Posterior vena cava (tissue), 2 donors: ENCODE measurements at places on chromosomes 2 and 18.
A peak's percentile ranks its signal among the peaks of the same experiment; 100 is the strongest.

DNA sequence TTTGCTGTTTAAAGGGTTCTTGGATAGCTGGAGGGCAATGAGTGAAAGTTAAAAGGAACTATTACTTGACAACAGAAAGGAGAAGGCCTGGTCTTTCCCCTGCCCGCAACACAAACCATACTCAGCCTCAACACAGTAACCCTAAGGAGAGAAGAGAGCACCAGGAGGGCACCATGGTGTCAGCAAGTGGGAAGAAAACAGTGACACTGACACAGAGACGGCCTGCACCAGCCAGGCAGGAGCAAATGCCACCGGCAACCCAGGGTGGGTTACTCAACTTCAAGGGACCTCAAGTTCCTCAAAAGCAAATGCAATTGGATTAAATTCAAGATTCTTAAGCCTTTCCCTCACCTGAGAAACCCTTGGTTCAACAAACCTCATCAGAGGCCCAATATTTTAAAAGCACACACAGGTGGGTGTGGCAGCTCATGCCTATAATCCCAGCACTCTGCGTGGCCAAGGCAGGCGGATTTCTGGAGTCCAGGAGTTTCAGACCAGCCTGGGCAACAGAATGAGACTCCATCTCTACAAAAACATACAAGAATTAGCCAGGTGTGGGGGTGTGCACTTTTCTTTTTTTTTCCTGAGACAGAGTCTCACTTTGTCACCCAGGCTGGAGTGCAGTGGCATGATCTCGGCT is 52.3 kb downstream of the TFCP2L1 start:
- DNase-seq, result peak; percentile 47

DNA sequence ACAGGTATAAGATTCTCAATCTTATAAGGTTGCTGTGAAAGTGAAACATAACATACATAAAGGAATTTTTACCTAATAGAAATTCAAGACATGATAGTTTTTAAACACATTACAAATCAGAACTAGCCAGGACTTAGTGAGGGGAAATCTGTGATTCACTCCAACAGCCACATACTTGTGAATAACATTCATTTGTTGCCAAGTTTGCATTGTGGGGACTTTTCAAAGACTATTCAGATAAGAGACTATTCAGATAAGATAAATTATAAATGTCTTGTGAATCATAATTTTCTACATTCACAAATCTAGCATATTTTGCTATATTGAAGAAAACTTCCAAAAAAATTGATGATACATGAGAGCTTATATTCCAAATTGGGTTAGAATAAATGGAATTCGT is 345.3 kb upstream of the CDH20 start:
- DNase-seq, result no peak

- no peak for DNase-seq
These were observed 244.1 kb upstream of the NRP2 start for GRCh38 chr2:205438241-205438640.

- peak; percentile 89 for DNase-seq
These were observed at the start of gene RAB27B for GRCh38 chr18:54828281-54828881. RAB27B (plus strand) TSS chr18:54828477; CDS start chr18:54877586, 49,109 bp downstream.

- DNase-seq, result no peak
These were observed 112.5 kb upstream of the CREB1 start for GRCh38 chr2:207417301-207417718.

DNA sequence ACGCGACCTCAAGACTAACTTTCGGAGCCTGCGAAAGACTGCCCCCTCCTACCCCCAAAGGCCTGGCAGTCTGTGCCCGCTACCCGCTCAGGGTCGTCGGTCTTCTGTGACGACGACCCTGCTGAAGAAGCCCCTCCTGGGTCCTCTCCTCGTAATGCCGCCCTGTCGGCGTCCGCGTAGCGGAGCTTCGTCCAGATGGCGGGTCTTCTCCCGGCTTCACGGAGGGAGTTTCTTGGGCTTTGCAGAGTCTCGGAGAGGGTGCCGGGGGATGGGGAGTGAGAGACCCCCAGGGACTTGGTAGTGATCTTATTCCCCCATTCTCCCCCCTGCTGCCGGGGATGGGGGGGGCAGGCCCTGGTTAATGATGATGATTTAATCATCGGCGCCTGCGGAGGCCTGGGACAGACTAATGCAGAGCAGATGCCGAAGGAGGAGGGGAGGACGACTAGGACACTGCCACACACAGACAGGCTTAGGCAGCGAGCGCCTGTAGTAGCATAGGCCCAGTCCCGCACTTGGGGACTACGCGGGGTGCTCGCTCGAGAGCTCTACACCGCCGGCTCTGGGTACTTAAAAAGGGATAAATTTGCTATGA is 528 bp upstream of the PCGF1 start:
- DNase-seq, result peak; percentile 83

GRCh38 chr2:29218550-29219125 is 103.4 kb downstream of the CLIP4 start:
- DNase-seq, result peak; percentile 24

GRCh38 chr2:96817882-96818281 is 1.8 kb downstream of the CNNM3 start:
- no peak for DNase-seq

DNA sequence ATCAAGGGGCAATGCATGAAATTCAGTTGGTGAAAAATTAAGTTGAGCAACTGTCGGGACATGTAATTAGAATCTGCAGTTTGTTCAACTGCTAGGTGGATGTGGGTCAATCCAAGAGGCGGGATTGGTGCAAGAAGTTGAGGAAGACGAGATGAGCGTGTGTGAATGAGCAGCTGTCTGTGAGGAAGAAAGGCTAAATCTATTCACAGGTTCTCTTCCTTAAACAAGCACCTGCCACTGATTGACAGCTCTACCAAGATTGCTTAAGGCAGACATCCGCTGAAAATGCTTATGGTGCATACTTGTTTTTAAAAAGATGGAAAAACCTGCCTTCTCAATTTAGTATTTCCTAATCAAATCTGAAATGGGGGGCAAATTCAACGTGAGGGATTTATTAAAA is 323.4 kb upstream of the THUMPD2 start:
- DNase-seq, result no peak

- DNase-seq, result no peak
These were observed 1048.4 kb downstream of the CNTNAP5 start for GRCh38 chr2:125073440-125073839.

- no peak for DNase-seq
These were observed 72.2 kb upstream of the RBM44 start for GRCh38 chr2:237726401-237726830.

DNA sequence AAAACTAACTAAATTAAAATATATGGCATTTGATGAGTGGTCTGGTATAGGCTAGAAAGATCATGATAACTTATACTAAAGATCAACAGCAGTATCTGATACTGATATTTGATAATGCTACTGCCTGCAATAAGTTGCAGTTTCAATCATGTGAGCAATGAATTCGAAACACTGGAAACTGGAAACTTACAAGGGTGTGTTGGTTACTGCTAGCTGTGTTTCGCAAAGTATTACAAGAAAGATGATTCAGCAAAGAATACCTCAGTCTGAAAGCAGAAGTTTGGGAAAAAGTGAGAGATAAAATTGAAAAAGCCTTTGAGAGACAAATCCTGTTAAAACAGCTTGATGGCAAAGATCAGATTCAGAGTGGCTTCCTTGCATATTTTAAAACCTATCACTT is 294.5 kb downstream of the CCDC178 start:
- no peak for DNase-seq

- no peak for DNase-seq
These were observed 254.9 kb upstream of the CWC22 start for GRCh38 chr2:180261976-180262375.

GRCh38 chr2:230668939-230669303 is 43.7 kb upstream of the CAB39 start:
- DNase-seq, result peak; percentile 9

GRCh38 chr2:234357666-234358065 is 139.2 kb downstream of the ARL4C start:
- DNase-seq, result no peak

GRCh38 chr18:22067109-22067508 is 102.3 kb upstream of the GATA6 start:
- no peak for DNase-seq

- no peak for DNase-seq
These were observed 617.3 kb upstream of the LRATD1 start for GRCh38 chr2:14015113-14015630.

DNA sequence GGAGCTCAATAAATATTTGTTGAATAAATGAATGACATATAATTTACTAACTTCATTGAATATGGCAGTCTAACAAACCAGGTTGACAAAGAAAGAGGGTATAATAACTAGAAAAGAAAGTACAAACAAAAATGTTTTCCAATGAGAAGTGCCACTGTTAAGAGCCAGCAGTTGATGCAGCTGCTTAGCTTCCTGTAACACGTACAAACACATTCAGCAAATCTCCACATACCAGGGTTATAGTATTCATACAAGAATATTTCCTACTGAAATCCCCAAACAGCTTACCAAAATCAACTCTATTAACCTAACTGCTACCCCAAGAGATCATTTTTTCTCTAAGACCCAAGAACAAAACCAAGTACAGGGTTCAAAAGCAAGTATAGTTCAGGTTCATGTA is 77.7 kb downstream of the THADA start:
- no peak for DNase-seq

DNA sequence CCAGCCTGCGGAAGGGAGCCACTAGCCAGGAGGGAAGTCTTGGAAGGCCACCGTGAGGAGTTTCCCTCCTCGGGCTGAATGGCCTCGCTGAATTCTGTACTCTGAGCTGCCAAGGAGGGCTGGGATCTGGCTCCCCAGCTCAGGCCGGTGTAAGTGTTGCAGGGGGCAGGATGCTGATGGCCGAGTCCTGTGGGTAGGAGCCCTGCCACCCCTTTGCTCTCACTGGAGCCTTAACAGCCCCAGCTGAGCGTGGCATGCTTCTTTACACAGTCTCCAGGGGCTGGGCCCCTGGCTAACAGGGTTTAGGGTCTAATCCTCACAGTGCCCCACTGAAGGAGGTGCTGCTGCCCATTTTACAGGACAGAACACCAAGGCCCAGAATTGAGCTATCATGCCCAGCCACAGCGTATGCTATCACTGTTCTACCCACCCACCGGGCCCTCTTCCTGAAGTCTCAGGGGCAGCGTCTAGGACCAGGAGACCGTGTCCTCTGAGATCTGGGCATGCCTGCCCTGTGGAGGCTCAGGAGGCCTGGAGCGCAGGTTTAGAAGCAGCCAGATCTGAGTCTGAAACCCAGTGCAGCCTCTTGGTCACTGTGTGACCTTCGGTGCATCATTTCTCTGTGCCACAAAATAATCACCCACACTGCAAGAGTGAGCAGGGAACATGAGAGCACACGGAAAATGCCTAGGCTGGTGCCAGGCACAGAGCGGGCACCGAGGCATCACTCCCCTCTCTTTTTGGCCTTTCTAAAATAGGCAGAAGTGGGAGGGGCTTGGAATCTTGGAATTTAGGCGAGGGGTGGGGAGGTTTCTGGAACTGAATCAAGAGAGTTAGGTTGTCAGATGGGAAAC is 42.9 kb downstream of the TMEM37 start:
- DNase-seq, result no peak

DNA sequence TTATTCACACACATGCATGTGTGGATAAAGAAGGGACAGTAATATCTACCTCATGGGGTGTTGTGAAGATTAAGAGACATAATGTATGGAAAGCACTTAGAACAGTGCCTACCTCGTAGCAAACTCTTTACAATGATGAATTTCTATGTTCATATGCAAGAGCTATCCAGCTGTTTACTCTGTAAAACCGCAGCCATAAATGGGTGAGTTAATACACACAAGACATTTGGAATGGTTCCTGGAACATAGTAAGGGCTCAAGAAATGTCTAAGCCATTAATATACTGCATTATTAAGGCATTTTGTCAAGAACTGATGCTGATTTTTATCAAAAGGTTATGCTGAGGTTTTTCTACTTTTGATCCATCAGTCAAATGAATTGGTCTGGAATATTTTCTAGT is 1076.2 kb downstream of the TSN start:
- no peak for DNase-seq

- DNase-seq, result no peak
These were observed 173.3 kb downstream of the OSR1 start for GRCh38 chr2:19185086-19185485.

DNA sequence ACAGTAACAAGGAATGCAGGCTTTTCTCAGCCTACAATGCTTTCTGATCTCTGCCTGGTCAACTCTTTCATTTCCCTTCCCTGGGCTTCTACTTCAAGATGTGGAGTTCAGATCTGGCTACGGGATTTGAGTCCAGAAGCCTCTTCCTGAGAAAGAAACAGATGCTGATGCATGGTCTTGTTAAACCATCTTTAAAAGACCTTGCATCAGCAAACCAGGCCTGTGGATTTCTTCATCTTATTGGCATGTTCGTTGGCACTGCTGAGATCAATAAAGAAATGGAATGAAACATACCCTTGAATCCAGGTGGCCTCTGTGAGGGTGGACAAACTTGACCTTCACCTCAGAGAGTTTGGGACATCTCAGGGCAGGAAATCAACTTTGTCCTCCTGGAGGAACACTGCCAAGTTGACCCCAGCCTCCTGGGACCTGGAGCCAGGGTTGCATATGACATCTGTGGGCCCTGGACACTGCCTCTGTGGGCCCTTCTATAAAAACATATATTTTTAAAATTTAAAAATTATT is 21.4 kb downstream of the IGFBP2 start:
- DNase-seq, result no peak

DNA sequence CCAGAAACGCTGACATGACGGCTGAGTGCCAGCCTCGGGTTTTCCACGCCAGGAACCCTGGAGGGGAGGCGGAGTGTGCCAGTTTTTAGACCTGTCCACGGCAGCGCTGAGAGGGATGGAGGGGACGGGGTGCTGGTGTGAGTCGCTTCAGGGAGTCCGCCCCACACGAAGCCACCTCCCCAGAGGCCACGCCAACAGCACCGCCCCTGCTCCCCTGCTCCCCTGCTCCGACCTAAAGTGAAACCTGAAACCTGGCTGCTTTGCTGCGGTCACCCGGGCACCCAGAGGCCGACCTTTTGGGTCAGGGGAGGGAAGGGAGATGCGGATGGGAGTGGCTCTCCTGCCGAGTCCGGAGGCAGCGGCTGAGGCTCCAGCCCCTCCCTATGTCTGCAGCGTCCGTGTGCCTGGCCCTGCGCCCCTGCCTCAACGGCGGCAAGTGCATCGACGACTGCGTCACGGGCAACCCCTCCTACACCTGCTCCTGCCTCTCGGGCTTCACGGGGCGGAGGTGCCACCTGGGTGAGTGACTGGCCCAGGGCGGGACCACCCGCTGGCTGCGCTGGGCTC is 38.1 kb downstream of the SNED1 start:
- no peak for DNase-seq

DNA sequence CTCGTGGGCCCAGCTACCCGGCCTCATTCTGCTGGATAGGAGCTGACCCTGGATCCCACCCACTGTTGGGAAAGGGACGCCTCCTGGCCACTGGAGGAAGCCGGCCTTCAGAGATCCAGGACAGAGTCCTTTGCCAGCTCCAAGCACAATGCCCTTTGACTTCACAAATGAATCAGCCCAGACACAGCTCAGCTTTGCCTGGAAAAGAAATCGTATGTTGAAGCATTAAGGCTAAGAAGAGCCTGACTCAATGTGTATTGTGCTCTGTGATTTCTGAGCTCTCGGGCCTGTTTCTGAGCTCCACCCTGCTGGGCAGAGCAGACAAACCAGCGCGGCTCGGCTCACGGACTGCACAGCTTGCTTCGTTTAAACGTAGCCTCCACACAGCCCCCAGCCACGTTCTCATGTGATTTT is 162.9 kb upstream of the APCDD1 start:
- peak; percentile 86 for DNase-seq

- no peak for DNase-seq
These were observed 249.4 kb upstream of the KLHL29 start for GRCh38 chr2:23135481-23136100.

GRCh38 chr2:37992601-37993000 is 67.5 kb downstream of the RMDN2 start:
- DNase-seq, result no peak

GRCh38 chr18:79818631-79819030 is 20.9 kb downstream of the KCNG2 start:
- no peak for DNase-seq
